ENCODE measurements at places on chromosomes 11 and 22.

- DNase-seq = no peak
- no peak overlapping the region for H3K27ac ChIP-seq
- H3K4me1 ChIP-seq = peaks cover 3% of the 10 kb centered on the region
- H3K36me3 ChIP-seq = peaks cover 48% of the 10 kb centered on the region
- no peaks in the 10 kb centered on the region for H3K27me3 ChIP-seq
These were observed 29.2 kb downstream of the MUC6 start for GRCh38 chr11:1007279-1007678.

GRCh38 chr11:43316451-43316850, 4.7 kb downstream of the API5 start:
- no peak overlapping the region for H3K4me3 ChIP-seq
- H3K27me3 ChIP-seq = no peaks in the 10 kb centered on the region
- no peak for DNase-seq
- peaks cover 4% of the 10 kb centered on the region for H3K36me3 ChIP-seq

GRCh38 chr11:63944987-63945386, 6.2 kb downstream of the NAA40 start:
- H3K27ac ChIP-seq = no peak overlapping the region
- H3K4me3 ChIP-seq = no peak overlapping the region
- H3K4me1 ChIP-seq = peaks cover 11% of the 10 kb centered on the region
- no peaks in the 10 kb centered on the region for H3K27me3 ChIP-seq

DNA sequence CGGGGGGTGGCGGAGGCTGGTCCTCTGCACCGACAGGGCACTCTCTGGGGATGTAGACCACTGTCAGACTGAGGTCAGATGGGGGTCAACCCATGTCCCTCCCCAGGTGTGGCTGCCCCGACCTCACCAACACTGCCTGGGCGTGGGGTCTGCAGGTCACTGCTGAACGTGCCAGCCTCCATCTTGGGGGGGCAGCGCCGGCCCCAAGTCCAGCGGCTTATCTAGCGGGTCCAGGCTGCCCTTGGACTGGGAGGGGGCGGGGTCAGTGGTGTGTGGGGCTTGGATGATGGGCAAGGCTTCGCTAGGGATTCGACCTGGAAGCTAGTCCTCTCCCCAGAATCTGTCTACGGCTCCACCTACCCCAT, 178.2 kb downstream of the IGLL1 start:
- H3K4me3 ChIP-seq = no peak overlapping the region
- H3K4me1 ChIP-seq = peaks cover 4% of the 10 kb centered on the region
- H3K27ac ChIP-seq = no peak overlapping the region
- no peak for DNase-seq
- H3K27me3 ChIP-seq = no peaks in the 10 kb centered on the region

Data from neuronal stem cell (in vitro differentiated cells).